Epithelial cell of proximal tubule (primary cell): ENCODE measurements at places on chromosomes 6 and 20. TPM values are rescaled to one million over a fixed set of nuclear protein-coding genes. Genes with fewer than 3 reads are reported as not detected.

CYP39A1 gene
- total RNA-seq = 1.3 and 1.7 TPM in 2 replicates

CRIP3 gene
- total RNA-seq = not detected in 2 replicates

WFDC5 gene
- total RNA-seq = not detected in 2 replicates

TXLNB gene
- not detected in 2 replicates for total RNA-seq

ENPP1 gene
- 2.2 and 3.5 TPM in 2 replicates for total RNA-seq

LRRC73 gene
- total RNA-seq = not detected in 2 replicates

GSTA3 gene
- not detected in 2 replicates for total RNA-seq

ULBP2 gene
- 5.3 and 16.0 TPM in 2 replicates for total RNA-seq

HLA-DPB1 gene
- 49.4 and 52.3 TPM in 2 replicates for total RNA-seq

ADGRF1 gene
- total RNA-seq = 18.7 and 24.4 TPM in 2 replicates

RAD21L1 gene
- 0.06 and 1.2 TPM in 2 replicates for total RNA-seq

ZDHHC14 gene
- total RNA-seq = 8.8 and 21.4 TPM in 2 replicates

GPR63 gene
- 0.98 and 2.2 TPM in 2 replicates for total RNA-seq

PTPN1 gene
- 41.7 and 47.5 TPM in 2 replicates for total RNA-seq

TNFRSF6B gene
- total RNA-seq = 509 and 817 TPM in 2 replicates

APCDD1L gene
- 0.86 and 1.7 TPM in 2 replicates for total RNA-seq

SLC44A4 gene
- 12.4 and 24.0 TPM in 2 replicates for total RNA-seq

PAK5 gene
- not detected in 2 replicates for total RNA-seq

SLC4A11 gene
- total RNA-seq = 3.6 and 5.1 TPM in 2 replicates

ZNF341 gene
- 2.1 and 2.5 TPM in 2 replicates for total RNA-seq

FAM184A gene
- 1.2 and 1.9 TPM in 2 replicates for total RNA-seq

PCK1 gene
- not detected in 2 replicates for total RNA-seq

SLC35A1 gene
- total RNA-seq = 9.5 and 10.5 TPM in 2 replicates
